Gastroesophageal sphincter (tissue), 4 donors: ENCODE measurements at places on chromosomes 7 and 10. TPM values are rescaled to one million over a fixed set of nuclear protein-coding genes. Genes with fewer than 3 reads are reported as not detected.
A peak's percentile ranks its signal among the peaks of the same experiment; 100 is the strongest.

FEZF1 gene
- total RNA-seq, result not detected

SLC13A1 gene
- total RNA-seq, result not detected

STOX1 gene
- total RNA-seq, result 11.8 TPM

CCDC172 gene
- total RNA-seq, result not detected

CCAR1 gene
- 49.1 TPM for total RNA-seq

SRRT gene
- 73.4 TPM for total RNA-seq

FGFR2 gene
- 67.3 TPM for total RNA-seq

- no peak for ATAC-seq
Observed at GRCh38 chr10:129371541-129371940, 95.5 kb upstream of the MGMT start.

DNA sequence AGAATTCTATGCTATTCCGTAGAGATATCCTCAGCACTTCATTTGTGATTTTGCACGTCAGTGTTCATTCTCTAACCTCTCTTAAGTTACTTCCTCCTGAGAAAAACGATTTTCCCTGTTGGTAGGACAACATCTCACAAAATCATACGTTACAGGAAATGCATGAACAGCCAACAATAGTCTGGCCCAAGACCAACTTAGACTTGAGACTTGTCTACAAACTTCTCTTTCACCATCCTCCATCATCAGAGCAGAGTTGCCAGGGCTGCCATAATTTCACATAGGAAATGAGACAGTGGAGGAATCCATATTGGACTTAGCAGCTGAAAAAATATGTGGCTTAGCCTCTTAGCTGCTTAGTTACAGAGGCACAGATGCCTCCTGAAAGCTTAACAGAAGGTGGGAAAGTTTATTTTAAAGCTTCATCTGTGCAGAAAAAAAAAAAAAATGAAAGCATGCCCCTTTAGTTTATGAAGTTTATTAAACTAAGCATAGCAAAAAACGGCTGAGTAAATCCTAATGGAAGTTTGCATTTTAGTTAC lies 222.5 kb upstream of the CACNA2D1 start:
- no peak for ATAC-seq

- ATAC-seq, result peak; percentile 57
Observed at GRCh38 chr10:49407552-49408137, 11.8 kb upstream of the DRGX start.

DNA sequence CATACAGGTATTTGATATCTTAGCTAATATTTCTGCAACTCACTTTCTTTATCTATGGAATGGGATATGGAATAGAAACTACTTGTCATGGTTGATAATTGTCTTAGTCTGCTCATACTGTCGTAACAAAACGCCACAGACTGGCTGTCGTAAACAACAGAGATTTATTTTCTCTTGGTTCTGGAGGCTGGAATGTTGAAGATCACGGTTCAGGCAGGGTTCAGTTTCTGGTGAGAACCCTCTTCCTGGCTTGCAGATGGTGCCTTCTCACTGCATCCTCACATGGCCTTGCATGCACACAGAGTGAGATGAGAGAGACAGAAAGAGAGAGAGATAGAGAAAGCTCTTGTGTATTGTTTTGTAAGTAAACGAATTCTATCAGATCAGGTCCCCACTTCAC lies 332.7 kb upstream of the MAGI2 start:
- no peak for ATAC-seq

- no peak for ATAC-seq
Observed at GRCh38 chr10:74855439-74855838, 29.0 kb downstream of the KAT6B start.

- ATAC-seq, result peak; percentile 90
Observed at GRCh38 chr7:151566897-151567320, 47.2 kb upstream of the RHEB start.

DNA sequence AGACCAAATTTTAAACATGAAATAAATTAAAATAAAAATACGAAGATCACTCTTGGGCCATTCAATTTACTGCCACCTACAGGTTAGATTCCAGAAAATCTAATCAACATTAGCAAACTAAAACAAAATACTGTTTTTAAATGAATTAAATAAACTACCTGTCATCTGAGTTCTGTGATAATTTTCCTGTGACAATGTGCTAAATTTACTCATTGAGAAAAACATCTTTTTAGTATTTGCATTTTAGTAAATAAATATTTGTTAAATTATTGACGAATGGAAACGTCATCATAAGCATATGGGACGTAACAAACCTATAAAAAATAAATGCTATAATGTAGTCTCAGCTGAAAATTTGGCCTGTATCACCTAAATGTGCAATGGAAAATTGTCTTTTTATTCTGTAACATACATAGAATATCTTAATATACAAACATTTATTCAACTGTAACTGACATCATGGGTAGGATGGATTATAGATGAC lies 72.1 kb downstream of the ITGB8 start:
- no peak for ATAC-seq

GRCh38 chr10:28679581-28680357 lies 2.4 kb downstream of the BAMBI start:
- ATAC-seq, result no peak

DNA sequence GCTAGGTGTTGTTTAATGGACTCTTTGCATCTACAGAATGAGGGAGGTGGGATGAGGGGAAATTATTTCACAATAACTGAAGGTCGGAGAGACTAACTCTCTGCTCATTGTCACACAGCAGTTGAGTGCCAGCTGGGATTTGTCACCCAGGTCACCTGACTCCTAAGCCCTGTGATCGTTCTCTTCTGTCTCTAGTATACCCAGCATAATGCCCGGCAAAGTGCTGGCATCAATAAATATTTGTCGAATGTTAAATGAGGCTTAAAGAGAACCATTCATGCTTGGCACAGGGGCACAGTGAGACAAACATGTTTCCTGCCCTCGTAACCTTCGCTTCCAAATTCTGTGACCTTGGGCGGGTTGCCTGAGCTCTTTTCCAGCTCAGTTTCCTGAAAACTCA lies 70.8 kb downstream of the TCF7L2 start:
- peak; percentile 63 for ATAC-seq

GRCh38 chr7:152522571-152523067 lies 86.8 kb upstream of the KMT2C start:
- ATAC-seq, result no peak

DNA sequence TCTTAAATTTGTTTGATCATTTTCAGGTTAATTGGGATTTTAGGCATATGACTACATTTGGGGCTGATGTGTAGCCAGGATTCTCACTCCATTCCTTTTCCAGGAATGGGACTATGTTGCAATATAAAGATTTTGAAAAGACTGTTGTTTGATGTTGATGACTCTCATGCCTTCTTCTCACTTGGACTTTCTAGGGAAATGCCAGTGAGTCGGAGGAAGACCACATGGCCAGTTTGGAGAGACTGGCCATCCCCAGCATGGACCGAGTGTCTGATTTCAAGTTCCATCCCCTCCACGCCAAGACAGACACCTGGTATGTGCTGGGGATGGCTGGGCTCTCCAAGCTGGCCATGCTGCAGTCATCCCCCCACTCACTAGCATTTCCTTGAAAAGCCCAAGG lies 5.5 kb downstream of the IGFBP3 start:
- ATAC-seq, result no peak

DNA sequence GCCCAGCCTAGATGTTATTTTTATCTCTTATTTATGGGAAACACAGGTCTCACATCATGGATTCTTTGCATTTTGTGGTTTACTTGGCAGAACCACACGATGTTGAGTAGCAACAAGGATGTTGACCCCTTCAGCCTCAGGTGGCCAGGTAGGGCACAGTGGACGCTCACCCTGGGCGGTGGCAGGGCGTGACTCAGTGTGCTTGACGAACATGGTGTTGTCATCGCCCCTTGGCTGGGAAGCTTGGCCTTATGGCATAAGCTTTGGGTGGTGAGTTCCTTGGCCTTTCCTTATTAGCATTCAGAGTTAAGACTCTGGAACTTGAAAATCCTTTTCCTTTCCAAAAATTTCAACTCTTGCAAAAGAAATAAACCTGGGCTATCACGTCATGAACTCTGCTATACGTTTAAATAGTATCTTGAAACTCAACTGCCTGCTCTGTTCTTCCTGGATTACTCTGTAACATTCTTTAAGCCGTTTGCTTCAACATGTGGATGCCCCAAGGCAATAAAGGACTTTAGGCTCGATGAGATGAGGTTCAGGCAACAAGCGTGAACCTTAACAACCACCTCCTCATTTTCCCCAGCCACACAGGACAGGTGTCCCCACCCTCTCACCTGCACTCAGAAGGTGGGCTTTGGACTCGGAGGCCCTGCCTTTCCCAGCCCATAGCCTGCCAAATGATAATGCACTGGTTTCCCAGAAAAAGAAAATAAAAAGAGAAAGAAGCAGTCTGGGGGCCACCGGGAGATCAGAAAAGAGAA lies 22.5 kb upstream of the ECHDC3 start:
- no peak for ATAC-seq

GRCh38 chr10:119007211-119007574 lies 22.3 kb upstream of the NANOS1 start:
- ATAC-seq, result no peak

DNA sequence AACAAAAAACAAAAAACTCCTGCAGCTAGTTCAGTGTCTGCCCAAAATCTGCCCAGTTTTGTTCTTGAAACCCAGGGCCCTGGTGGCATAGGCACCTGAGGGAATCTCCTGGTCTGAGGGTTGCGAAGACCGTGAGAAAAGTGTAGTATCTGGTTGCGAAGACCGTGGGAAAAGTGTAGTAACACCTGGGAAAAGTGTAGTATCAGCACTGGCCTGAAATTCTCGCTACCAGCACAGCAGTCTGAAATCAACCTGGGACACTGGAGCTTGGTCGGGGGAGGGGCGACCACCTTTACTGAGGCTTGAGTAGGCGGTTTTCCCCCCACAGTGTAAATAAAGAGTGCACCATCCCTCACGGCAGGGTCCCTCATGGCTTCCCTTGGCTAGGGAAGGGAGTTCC lies 82.5 kb upstream of the SP4 start:
- no peak for ATAC-seq

DNA sequence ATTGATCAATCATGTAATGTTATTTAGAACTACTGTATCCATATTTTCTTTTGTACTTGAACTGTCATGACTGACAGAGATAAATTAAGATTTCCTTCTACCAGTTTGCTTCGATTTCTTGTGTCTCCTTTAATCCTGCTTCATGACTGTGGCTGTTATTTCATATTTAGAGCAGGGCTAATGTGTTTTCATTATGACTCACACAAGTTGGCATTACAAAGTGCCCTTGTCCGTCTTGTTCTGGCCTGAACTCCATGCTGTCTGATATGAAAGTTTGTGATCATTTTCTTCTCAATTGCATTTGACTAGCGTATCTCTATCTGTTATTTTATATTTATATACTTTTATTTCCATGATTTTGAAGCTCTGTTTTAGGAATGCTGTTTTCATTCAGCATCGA lies 344.1 kb upstream of the PRKCQ start:
- no peak for ATAC-seq

DNA sequence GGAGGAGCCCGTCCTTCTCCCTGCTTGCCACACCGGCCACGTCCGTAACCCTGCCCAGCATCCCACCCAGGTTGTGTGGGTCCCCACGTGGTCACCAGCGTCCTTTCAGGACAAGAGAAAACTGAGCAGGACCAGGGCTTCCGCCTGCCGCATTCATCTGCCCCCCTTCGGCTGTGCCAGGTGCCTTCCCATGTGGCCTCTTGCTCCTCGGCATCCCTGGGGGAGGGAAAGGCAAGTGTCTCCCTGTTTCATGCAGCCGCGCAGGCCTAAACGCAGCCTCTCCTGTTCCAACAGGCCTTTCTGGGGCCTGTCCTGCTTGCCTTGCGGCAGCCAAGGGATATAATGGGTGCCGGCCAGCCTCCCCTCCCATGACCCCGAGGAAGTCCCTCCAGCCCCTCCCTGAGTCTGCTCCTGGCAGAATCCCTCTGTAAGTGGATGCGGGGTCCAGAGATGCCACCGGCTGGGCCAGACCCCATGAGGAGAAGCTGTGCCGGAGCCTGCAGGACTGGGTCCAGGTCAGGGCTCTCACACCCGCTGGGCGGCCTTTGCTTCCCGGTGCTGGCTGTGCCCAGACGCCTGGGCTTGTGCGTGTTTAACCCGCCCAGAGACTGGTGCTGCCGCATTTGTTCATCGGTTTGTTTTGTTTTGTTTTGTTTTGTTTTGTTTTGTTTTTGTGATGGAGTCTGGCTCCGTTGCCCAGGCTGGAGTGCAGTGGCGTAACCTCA lies 23.1 kb downstream of the SHH start:
- ATAC-seq, result no peak

GRCh38 chr7:14850039-14850438 lies 52.5 kb downstream of the DGKB start:
- ATAC-seq, result no peak

DNA sequence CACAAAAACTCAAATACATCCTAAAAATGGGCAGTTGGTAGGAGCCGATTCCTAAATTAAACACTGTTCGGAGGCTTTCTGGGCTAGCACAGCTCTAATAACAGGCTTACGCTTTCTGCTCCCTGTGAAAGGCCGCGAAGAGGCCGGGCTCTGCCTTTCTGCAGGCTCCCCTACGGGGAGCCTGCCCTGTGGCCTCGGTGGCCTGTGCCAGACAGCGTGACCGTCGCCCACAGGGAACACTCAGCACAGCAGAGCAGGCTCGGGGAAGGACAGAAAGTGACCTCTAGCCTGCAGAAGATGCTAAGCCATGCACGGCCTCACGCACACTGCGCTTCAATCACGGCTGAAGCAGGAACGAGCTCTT lies 64.2 kb downstream of the DIP2C start:
- ATAC-seq, result peak; percentile 29

GRCh38 chr7:50696810-50697582 lies 85.7 kb downstream of the GRB10 start:
- ATAC-seq, result no peak

- no peak for ATAC-seq
Observed at GRCh38 chr10:73763343-73763742, 18.5 kb upstream of the CHCHD1 start.

GRCh38 chr10:118635674-118636402 lies 40.4 kb upstream of the PRLHR start:
- ATAC-seq, result no peak

GRCh38 chr10:32972460-32972859 lies 14.4 kb upstream of the ITGB1 start:
- ATAC-seq, result no peak

- ATAC-seq, result no peak
Observed at GRCh38 chr7:158527495-158527894, 60.1 kb downstream of the PTPRN2 start.

DNA sequence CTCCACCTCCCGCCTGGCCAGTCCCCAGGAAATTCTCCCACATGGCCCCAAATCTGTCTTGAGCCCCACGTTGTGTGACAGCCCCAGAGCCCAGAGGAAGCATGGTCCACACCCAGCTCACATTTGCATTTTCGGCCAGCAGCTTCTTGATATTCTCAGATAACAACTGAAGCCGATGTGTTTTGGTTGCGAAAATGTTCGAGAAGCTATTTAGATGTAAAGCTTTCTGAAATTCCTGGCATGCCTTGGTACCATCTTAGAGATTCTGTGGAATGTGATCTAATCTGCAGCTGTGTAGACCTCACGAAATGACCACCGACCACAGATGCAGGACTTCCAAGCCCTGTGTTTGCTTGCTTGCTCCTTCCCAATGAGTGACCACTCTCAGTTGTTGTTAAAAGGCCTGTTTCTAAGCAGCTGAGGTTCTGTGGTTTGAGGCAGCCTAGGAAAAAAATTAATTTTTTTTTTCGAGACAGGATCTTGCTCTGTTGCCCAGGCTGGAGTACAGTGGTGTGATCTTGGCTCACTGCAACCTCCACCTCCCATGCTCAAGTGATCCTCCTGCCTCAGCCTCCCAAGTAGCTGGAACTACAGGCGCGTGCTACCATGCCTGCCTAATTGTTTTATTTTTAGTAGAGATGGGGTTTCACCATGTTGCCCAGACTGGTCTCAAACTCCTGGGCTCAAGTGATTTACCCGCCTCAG lies 8.8 kb downstream of the SLC4A2 start:
- no peak for ATAC-seq

GRCh38 chr10:6591668-6592067 lies 11.6 kb upstream of the PRKCQ start:
- ATAC-seq, result no peak

GRCh38 chr7:12110425-12110824 lies 100.7 kb upstream of the TMEM106B start:
- ATAC-seq, result no peak
